ENCODE measurements at places on chromosomes 2 and 18. TPM values are rescaled to one million over a fixed set of nuclear protein-coding genes. Genes with fewer than 3 reads are reported as not detected.

GRCh38 chr2:102356381-102356712, 751 bp downstream of the IL18R1 start:
- H3K4me3 ChIP-seq, result peak overlapping the region; percentile 100
- H3K4me1 ChIP-seq, result peaks cover 58% of the 10 kb centered on the region
- H3K27me3 ChIP-seq, result no peaks in the 10 kb centered on the region
- no peak for DNase-seq
- H3K27ac ChIP-seq, result peak overlapping the region; percentile 96

DNA sequence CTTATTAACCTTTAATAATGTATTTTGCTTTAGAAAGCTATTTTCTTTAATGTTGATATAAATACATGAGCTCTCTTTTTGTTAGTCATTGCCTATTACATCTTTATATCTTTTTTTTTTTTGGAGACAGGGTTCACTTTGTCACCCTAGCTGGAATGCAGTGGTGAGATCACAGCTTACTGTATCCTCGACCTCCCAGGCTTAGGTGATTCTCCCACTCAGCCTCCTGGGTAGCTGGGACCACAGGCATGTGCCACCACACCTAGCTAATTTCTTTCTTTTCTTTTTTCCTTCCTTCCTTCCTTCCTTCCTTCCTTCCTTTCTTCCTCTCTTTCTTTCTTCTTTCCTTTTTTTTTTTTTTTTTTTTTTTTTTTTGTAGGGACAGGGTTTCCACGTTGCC, 15.4 kb downstream of the NAB1 start:
- no peak for DNase-seq
- H3K4me3 ChIP-seq, result no peak overlapping the region
- peaks cover 3% of the 10 kb centered on the region for H3K4me1 ChIP-seq
- no peak overlapping the region for H3K27ac ChIP-seq
- no peaks in the 10 kb centered on the region for H3K27me3 ChIP-seq
- H3K36me3 ChIP-seq, result peaks cover 39% of the 10 kb centered on the region

- no peak for DNase-seq
- H3K36me3 ChIP-seq, result no peaks in the 10 kb centered on the region
- no peak overlapping the region for H3K27ac ChIP-seq
- H3K27me3 ChIP-seq, result peaks cover 4% of the 10 kb centered on the region
- no peak overlapping the region for H3K4me3 ChIP-seq
Observed at GRCh38 chr2:25885933-25886332, 7.6 kb upstream of the ASXL2 start.

Gene LYPD6
- not detected for total RNA-seq

Gene DPYSL5
- total RNA-seq, result not detected
